ENCODE measurements at places on chromosomes 5 and 9.
A peak's percentile ranks its signal among the peaks of the same experiment; 100 is the strongest.

- no peak for DNase-seq
Measured at GRCh38 chr5:128539038-128539429, 989 bp upstream of the FBN2 start.

DNA sequence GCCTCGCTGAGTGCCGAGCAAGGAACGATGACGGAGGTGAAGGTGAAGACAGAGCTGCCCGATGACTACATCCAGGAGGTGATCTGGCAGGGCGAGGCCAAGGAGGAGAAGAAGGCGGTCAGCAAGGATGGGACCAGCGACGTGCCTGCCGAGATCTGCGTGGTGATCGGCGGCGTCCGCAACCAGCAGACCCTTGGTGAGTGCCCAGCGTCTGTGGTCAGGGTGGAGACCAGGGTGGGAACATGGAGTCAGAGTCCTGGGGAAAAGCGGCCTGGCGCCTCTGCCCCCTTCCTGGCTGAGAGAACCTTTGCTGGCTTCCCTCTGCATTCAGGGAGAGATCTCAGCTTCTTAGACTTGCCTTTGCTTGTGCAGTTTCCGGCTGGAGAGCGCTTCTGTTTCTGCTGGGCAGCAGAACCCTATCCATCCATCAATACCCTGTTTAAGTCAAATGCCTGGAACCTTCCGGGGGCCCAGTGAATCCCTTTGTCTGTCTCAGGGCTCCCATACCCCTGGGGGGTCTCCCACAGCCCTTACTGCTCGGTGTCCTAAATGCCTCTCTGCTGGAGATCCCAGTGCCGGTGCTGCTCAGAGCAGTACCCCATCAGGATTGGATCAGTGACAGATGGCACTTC is 89.6 kb downstream of the AMBP start:
- DNase-seq = peak; percentile 37

DNA sequence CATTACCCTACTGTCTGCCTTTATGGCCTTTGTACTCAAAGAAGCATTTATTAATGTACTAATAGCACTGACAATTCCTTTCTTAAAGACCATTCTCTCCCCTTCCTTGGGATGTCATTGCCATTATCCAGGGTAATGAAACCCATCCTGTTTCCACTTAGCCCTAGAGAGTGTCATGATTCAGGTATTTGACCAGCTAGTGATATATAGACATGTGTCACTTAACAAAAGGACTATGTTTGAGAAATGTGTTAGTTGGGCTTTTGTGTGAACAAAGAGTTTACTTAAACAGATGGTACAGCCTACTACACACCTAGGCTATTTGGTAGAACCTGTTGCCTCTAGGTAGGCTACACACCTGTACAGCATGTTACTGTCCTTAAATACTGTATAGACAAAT is 2.0 kb downstream of the ATP6V0E1 start:
- DNase-seq = no peak

DNA sequence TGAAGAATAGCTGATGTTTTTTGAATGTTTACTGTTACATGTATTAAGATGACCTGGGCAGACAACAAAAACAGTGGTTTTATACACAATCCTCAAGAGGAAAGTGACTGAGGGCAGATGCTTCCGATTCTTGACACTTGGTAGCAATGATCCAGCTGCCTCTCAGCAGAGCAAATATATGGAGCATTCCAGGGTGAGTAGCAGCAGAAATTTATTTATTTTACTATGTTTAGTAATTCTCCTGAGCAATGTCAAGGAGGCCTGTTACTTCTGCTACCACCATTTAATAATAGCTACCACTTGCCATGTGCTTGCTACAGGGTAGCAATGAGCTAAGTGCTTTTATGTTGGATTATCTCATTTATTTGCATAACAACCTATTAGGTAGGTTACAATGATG is 69.1 kb upstream of the NR3C1 start:
- DNase-seq = no peak

- DNase-seq = no peak
Measured at GRCh38 chr5:115432691-115433090, 111.9 kb downstream of the FEM1C start.

All from Peyer's patch (tissue), 4 donors.